NCI-H187 (cell line): ENCODE measurements at places on chromosomes 12 and 14.

DNA sequence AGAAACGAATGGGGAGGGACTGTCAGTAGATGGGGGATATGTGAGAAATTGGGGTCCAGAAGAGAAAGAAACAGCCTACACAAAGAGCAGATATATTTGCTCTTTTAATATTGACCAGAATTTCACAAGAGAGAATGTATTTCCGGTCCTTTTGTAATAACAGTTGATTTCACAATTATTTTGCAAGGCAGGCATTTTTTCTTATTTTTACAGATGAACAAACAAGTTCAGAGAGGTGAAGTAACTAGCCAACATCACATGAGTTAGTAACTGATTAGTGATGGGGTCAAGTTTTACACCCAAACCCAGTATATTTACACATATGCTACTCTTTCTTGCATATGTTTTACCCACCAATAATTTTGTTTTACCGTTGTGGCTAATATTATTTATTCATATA lies 188.2 kb downstream of the NAV3 start:
- no peak for DNase-seq

DNA sequence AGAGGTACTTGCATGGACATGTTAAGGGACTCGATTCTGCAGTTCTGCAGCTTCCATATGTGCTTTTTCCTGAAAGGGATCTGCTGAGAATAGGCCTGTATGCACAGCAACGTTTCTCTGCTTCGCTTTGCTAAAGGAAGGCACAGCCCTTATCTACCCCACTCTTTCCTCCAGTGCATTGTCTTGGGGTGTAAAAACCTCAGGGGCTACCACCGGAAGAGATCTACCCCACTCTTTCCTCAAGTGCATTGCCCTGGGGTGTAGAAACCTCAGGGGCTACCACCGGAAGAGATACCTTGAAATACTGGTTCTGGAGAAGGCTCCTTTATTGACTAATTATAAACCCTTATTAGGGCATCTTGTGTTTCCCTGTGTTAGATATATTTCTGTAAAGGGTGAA lies 52.9 kb downstream of the SEL1L start:
- DNase-seq = no peak

DNA sequence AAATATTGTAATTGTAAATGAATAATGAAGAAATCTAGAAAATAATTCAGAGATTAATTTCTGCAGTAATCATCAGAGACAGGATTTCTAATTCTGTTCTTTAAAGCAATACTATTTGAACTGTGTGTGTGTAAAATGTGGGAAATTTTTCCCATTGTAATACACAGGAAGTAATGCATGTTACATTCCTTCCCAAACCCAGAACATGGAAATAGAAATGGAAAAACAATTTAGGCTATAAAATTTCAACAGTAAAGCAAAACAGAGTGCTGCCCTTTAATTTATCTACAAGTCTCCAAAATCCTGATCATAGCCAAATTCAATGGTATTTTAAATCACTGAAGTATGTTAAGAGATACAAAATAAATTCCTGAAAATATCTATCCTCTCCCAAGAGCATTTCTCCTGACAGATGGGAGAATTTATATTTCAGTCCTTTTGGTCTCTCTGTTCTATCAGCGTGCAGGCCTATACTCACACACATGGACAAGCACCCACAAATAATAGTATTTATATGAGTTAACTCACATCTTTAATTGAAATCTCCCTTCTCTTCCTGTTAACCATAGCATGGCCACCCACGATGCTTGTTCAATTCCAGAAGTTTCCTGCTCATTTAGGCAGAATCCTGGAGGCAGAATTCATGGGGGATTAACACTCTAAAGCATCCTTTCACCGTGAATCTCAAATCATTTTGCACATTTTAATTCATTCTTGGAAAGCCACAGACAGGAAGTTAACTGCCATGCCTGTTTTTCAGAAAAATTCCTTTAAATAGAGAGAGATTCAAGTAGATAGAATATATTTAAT lies 1465.4 kb upstream of the FLRT2 start:
- no peak for DNase-seq

DNA sequence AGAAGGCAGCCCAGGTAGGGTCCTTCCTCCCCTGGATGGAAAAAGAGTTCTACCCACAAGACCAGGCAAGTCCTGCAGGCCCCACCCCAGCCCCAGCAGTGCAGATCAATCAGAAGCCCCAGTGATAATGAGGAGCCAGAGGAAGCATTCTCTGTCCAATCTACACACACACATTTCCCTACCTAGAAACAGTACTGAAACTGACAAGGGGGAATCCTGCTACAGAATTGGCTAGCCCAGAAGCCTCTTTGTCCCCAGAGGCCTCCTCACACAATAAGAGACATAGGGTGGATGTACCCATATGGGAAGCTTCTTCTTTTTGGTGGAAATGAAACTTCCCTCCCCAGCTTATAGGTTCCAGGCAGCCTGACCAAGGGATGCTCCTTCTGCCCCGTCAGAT lies 9.9 kb downstream of the FSCB start:
- no peak for DNase-seq

GRCh38 chr12:90899456-90900182 lies 55.4 kb downstream of the CCER1 start:
- DNase-seq = no peak

GRCh38 chr14:93592786-93593185 lies 162.0 kb downstream of the UNC79 start:
- DNase-seq = no peak

DNA sequence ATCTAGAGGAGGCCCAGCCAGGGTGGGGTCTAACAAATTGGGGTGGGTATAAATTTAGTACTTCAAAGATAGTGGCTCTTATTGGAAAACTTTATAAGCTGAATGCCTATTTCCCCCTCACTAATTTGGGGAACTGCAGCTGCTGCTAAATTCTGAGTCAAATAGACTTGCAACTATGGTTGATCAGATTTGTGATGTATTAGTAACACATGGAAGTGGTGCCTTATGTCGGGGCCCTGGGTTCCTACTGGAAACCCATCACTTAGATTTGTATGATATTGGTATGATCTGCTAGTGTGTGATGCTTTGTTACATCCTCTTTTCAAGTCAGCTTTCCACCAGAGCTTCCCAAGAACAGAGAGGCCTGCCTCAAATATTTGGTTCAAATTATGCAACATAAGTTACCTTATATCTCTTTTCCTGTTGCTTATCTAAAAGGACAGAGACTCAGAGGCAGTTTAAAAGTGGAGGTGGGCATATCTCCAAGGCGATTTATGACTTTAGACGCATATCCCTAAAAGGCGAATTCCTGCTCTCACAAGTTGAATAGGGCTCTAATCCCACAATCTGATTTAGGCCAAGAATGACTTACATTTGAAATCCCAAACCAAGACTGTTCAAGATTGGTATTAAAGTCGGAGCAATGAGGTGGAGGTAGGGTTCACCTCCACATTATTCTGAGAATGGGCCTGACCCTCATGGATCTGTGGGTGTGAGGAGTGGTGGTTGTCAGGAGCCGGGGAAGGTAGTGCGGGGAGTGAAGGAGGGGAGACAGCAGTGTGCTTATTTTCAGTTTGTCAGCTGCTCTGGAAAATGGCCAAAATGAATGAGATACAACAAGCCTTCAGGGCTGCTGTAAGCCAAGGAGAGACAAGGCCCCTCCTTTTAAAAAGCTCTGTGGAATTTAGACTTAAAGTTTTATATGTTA lies 425.8 kb downstream of the RAD51B start:
- DNase-seq = no peak

DNA sequence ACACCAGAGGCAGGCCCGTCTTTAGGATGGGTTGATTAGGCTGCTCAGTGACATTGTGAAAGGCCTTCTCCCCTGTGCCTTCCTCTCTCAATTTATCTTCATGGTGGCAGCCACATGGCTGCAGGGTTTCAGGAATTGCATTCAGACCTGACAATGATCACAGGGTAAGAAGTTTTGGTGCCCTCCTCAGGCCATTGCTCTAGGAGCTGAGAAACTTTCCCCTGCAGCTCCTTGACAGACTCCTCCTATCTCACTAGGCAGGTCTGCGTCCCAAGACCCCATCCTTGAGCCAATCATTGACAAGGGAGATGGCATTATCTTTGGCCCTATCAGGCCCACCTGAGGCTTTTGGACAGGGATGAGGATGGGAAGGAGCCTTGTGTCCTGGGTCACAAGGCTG lies 57.4 kb upstream of the ANO4 start:
- DNase-seq = no peak

DNA sequence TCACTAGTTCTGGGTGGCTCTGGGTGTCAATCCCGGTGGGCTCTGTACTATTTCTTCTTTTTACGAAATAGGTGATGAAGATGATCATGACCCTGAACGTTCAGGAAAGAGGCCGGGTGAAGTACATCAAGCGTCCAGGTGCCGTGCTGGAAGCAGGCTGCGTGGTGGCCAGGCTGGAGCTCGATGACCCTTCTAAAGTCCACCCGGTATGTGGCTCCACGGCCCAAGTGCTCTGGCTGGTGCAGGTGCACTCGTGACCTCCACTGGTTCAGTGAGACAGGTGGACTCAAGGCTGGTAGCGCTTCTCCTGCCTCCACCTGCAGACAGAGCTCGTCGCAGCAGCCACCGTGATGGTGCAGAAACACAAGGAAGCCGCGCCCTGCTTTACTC lies 85.1 kb downstream of the ACACB start:
- no peak for DNase-seq

GRCh38 chr14:22691171-22691570 lies 47.0 kb upstream of the OR6J1 start:
- no peak for DNase-seq

GRCh38 chr14:99740411-99740810 lies 52.8 kb upstream of the EML1 start:
- no peak for DNase-seq

GRCh38 chr14:33150666-33151428 lies 212.2 kb downstream of the NPAS3 start:
- no peak for DNase-seq

- no peak for DNase-seq
These were observed 1.6 kb upstream of the PTPRB start for GRCh38 chr12:70638639-70639360.

DNA sequence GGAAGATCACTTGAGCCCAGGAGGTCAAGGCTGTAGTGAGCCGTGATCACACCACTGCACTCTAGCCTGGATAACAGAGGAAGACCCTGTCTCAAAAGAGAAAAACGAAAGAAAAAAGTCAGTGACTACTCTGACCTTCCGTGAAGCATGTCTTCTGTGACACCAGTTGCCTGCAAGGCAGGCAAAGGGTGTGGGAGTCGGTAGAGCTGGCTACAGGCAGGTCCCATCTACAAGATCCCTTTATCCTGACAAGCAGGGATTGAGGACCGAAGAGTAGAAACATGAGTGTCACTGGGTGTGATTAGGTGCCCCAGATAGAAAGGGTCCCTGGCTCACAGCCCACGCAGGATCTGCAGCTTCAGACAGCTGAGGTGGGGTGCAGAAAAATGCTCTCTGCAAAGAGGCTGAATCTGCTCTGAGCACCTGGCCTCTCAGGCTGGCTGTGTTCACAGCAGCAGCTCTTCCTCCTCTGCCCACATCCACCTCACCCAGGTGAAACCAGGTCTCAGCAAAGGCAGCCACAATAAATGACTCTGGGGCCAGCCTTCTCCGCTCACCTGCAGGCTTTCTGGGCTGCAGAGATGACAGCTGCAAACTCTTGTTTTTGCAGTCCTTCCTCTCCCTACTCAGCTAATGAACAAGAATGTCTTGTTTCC lies 28.6 kb upstream of the HSP90B1 start:
- DNase-seq = no peak

DNA sequence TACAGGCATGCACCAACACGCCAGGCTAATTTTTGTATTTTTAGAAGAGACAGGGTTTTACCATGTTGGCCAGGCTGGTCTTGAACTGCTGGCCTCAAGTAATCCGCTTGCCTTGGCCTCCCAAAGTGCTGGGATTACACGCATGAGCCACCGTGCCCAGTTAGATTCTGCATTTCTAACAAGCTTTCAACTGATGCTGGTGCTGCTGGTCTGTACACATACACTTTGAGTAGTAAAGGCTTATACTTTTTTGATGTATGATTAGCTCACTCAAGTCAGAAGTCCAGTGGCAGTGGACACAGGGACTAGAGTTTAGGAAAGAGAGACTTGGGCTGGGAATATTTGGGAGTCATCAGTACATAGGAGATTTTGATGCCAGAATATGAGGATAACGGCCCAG lies 2.2 kb upstream of the TBC1D15 start:
- DNase-seq = no peak

DNA sequence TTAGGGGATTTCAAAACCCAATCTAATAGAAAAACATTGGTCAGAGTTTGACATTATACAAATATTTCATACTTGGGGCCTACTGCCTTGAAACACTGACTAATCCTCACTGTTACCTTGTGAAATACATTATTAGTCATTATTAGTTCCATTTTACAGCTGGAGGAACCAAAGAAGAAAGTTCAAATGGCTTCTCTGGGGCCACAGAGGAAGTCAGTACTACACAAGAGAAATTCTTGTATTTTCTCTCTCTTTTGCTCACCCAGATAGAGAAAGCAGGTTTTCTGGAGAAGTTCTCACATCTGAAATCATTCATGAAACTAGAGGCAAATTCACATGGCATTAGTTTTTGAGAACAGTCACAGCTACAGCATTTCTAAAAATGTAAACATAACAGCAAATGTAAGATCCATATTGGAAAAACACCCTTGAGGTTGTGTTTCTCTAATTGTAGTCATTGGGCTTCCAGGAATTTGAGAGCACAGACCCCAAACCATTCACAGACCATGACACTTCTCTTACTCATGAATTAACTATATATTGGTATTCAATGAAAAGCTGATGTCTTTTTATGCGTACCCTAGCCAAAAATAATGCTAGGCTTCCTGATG lies 83.0 kb downstream of the LLPH start:
- DNase-seq = no peak

DNA sequence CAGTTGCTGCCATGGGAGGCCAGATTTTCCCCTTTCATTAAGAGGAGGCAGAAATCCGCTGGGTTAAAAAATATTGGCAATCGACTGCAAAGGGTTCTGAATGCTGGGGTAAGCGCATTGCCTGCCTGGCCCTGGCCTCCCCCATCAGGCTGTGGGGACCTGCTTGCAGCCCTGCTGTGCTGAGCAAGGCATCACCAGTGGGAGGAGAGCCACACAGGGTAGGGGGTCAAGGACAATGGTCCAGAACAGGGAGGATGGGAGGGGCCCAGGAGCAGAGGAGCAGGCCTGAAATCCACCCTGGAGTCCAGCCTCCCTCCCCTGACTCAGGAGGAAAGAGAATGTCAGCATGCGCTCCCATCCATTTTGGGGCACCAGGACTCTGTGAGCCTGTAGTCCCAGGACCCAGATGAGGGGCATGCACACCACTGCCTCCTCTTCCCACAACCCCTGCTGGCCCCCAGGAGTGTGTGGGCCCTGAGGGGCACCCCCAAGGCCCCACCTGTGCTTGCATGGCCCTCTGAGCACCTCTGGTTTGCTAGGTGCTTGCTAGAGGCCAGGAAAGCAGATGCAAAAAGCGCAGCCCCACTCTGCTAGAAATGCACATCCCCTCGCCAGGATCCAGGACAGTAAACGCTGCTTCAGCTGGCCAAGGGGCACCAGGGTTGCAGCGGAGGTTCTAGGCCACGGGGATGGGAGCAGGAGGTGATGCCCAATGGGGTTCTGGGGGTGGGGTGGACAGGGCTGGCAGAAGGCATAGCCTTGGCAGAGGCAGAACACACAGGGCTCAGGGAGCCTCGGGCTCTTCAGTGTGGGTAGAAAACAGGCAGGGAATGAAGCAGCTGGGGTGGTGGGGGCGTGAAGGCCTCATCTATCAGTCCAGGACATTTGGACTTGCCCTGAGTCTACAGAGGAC lies 14.6 kb downstream of the TESC start:
- no peak for DNase-seq
